ENCODE measurements at places on chromosomes 12 and 14. TPM values are rescaled to one million over a fixed set of nuclear protein-coding genes. Genes with fewer than 3 reads are reported as not detected.

Gene TMEM253
- total RNA-seq, result not detected

GRCh38 chr12:108099073-108099472 is 30.0 kb upstream of the WSCD2 start:
- no peak for DNase-seq

GRCh38 chr12:67042697-67043131 is 226.4 kb upstream of the CAND1 start:
- no peak for DNase-seq

- DNase-seq, result no peak
Measured at GRCh38 chr12:125329239-125330102, 264.2 kb downstream of the AACS start.

DNA sequence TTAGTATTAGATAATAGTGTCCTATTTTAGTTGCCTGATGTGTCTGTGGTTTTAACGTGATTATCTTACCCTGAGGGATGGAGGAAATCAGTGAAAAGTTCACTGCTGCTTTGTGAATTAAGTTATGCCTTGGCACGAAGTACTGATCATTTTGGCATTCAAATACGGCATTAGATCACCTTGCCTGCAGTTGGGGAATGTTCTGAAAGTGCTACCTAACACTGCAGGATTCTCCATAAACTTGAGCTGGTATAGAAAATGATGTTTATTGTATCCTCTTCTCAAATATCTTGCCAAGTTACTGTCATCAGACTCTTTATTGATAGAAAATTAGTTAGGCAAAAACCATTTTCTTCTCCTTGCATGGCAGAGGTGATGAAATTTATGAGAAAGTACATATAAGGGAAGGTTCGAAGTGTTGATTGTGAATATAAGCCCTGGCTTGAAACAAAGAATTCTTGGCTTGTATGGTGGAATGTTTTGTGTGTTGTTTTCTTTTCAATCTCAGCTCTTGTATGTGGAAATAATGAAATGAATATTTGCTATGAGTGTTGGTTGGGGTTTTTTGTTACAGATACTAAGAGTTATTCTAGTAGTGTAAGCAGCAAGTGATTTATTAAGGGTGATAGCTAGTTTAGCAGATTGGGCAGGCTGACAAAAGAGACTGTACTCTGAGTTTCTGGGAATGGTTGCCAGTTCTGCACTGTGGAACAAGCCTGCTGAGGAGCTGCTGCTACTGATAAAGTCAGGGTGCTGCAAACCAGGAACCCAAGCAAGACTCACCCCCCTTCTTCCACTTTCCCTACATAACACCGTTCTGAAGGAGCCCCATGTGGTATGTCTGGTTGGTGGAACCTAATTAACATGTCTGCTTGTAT is 448.3 kb downstream of the PCNX1 start:
- no peak for DNase-seq

GRCh38 chr12:82660541-82661325 is 26.0 kb upstream of the TMTC2 start:
- DNase-seq, result no peak

Gene ESPL1
- total RNA-seq, result 1.0 TPM

DNA sequence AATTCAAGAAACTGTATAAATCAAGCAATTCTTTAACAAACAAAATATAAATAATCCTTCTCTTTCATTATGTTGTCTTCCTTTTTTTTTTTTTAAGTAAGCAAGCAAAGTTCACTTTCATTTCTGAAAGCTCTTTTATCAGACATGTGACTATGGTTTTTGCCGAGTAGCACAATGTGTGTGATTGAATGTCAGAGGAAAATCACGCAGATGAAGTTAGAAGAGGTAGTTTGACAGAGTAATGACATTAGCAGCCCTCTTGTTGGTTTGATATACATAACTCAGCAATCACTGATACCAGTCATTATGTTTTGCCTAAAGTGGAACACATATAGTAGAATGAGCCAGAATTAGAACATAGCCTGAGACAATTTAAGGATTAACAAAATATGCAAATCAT is 19.0 kb downstream of the ALX1 start:
- no peak for DNase-seq

DNA sequence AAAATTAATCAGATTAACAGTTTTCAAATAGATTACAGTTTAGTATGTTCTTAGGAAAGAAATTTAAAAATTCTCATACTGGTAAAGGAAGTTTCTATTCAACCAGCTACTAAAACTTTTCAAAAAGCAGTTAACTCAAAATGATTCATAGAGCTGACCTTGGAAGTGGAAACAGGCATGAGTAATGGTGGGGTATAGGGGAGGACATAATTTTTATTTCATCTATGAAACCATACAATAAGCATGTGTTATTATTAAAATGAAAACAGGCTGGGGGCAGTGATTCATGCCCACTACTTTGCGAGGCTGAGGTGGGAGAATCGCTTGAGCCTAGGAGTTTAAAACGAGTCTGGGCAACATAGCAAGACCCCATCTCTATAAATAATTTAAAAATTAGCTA is 73.0 kb downstream of the DNAI7 start:
- DNase-seq, result no peak

Gene TSPAN8
- total RNA-seq, result 10.8 TPM

Gene KLRC1
- not detected for total RNA-seq

DNA sequence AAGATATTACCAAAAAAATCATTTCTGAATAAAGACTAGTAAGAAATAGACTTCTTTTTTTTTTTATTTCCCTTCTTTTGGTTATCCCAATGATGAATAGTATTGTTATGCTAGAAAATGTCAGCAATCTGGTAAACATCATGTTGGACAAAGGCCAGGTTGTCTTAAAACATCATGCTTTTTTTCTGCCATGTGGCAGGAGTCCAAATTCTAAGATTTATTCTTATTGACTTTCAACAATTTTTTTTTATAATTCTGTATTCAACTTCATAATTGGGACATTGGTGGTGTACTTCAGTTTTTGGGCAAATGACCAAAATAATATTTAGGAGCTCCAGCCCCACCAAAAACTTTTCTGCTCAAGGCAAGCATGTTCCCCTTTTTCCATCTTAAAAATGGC is 10.5 kb downstream of the DCN start:
- DNase-seq, result no peak

DNA sequence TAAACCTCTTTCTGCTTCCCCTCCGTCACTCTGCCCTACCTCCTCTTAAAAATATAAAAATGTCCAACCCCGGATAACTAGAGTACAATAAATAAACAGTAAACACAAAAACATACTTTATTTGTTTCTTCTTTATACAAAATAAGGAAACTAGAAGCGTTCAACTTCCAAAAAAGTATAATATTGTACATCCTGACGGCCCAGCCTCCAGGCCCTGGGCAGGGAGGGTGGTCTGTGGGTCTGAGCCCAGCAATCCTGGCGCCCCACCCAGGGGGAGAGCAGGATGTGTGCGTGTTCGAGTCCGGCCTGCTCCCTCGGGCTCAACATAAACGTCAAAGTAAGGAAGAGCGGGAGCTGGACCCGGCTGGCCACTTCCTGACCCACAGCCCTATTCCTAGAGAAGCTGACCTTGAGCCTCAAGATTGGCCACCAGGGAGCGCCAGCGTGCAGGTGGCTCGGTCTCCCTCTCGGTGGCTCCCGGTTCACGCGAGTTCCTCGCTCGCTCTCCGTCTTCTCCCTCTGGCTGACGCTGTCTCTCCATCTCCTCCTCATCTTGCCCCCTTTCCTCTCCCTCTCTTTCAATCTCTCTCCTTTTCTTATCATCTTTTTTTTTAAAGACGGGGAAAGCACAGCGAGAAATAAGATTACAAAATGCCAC is 9.4 kb downstream of the LHX5 start:
- peak; percentile 94 for DNase-seq

- DNase-seq, result no peak
Measured at GRCh38 chr12:19171731-19172130, 42.2 kb downstream of the PLEKHA5 start.

GRCh38 chr12:19440916-19441315 is 1.6 kb downstream of the AEBP2 start:
- DNase-seq, result no peak

Gene TCL1B
- total RNA-seq, result not detected

DNA sequence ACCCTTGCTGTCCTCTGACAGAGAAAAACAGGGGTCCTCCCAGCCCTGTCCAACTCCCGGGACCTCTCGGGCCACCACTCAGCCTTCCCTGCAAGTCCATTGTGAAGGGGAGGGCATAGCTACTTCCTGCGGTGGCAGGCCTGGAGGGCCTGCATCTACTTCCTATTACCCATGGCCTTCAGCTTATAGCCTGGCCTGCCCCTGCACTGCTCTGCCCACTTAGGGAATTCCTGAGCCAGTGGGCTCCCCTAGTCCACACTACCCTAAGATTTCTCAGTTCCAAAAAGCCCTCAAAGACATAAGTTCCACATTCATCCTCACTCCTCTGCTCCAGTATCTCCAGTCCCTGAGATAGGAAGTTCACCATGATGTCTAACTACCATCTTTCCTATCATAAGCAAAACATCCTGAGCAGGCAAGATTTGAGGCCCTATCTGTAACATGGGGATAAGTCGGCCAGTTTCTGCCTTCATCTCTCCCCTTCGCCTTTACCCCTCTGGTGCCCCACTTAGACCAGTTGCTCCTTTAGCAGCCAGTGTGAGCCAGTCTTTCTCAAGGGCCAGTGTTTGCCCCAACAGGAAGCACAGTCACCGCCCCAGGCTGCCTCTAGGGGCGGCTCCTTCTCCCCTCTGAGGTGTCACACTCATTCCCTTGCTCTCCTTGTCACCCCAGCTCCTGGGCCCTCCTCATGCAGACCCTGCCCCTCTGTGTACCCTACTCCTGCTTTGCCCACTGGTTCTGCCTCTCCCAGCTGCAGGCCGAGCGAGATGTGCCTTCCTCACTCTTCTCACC is 10.9 kb downstream of the HDAC7 start:
- no peak for DNase-seq

DNA sequence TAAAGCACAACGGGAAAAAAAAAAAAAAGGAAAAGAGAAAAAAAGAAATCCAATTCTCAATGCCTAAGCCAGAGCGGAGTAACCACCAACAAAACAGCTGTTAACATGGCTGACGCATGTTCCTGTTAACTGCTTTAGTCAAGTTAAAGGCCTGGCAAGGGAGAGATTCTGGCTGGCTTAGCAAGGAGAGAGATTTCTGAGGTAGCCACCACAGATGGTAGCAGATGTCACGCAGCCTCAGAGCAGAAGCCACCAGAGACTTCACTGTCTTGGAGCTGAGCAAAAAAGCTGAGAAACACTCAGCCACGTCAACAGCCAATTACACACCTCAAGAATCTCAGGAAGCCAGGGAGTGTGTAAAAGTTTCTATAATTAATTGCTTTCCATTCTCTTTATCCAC is 87.1 kb downstream of the TMCC3 start:
- DNase-seq, result peak; percentile 31

GRCh38 chr12:44875954-44876543 is at the start of gene NELL2:
TSS of gene NELL2 (minus strand) at chr12:44876315. CDS start at chr12:44875869, 446 bp downstream.
- DNase-seq, result peak; percentile 75

Gene KRT80
- total RNA-seq, result 0.48 TPM

- DNase-seq, result no peak
Measured at GRCh38 chr12:57632073-57632957, 686 bp downstream of the B4GALNT1 start.

- no peak for DNase-seq
Measured at GRCh38 chr12:128322341-128322740, 55.4 kb downstream of the TMEM132C start.

GRCh38 chr14:70821584-70822529 is 12.5 kb upstream of the MAP3K9 start:
- peak; percentile 91 for DNase-seq

DNA sequence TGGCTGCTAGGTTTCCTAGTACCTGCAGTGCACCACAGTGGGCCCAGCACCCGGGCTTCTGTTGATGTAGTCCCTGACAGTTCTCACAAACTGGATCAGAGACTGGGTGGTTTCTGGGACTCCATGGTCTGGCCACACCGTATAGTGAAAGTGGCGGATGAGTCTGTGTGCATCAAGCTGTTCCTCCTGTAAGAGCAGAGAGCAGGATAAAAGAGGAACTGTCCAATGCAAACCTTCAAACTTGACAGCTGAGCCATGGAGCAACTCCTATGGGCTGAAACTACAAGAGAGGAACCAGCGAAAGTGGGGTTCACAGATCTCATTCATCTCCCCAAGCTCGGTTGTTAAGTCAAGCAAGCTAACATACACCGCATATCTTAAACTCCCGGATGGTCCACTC is 102.8 kb downstream of the PTPRB start:
- DNase-seq, result no peak

Gene FOXA1
- total RNA-seq, result not detected

Gene PLEKHH1
- 1.4 TPM for total RNA-seq

Gene ALDH1L2
- total RNA-seq, result 56.8 TPM

- DNase-seq, result no peak
Measured at GRCh38 chr12:57214398-57214781, 2.2 kb upstream of the NXPH4 start.

GRCh38 chr12:210277-211141 is 3.4 kb downstream of the SLC6A12 start:
- DNase-seq, result no peak

- no peak for DNase-seq
Measured at GRCh38 chr14:53957739-53958138, 1.1 kb upstream of the BMP4 start.

GRCh38 chr14:55454264-55455002 is 14.0 kb upstream of the TBPL2 start:
- DNase-seq, result no peak

DNA sequence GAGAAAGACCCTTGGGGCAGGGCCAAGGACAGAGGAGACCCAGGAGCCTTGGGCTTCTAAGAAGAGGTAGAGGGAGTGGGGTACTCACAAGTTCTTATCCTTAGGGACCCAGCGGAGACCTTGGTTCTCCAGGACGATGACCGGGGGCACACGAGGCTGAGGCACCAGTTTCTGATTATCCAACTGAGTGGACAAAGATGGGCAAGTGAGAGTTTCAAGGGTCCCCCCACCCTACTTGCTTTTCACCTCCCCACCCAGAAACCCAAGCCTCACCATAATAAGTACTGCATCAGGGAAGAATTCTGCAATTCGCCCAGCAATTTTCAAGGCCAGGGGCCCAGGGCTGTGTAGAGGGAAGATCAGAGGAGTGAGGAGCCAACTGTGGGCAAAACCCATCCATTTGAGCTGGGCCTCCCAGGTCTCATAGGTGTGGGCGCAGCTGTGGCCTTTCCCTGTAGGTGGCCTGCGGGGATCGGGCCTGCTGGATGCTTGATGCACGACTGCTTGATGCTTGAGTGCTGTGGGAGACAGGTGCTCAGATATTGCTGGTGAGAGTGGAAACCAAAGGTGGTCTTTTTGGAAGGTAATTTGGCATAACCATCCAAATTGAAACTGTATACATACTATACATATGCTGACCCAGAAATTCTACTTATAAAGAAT is 2.0 kb downstream of the EMC9 start:
- no peak for DNase-seq

GRCh38 chr12:46124848-46125619 is 134.7 kb upstream of the SCAF11 start:
- no peak for DNase-seq

Measured in posterior vena cava (tissue), 2 donors.